ENCODE measurements at places on chromosomes 2 and 18.

GRCh38 chr2:218138047-218138446 lies 12.2 kb downstream of the CXCR2 start:
- no peak for DNase-seq

- DNase-seq, result no peak
Observed at GRCh38 chr2:169386722-169387121, 24.4 kb upstream of the LRP2 start.

DNA sequence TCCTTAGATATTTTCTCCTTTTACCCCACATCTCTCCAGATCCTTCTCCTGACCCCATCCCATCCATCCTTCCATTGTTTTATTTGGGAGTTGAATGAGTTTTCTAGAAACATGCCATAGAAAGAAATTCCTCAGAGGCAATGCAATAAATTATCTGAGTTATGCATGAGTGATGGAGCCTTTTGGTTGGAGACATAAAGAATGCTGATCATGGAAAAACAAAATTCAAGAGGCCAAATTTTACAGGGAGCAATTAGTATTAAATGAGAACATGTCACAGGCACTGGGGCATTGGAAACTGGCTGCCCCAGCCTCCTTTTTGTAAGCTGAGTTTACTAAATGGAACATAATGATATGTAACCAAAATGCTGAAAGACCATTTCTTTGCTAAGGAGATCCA lies 74.2 kb upstream of the LCLAT1 start:
- no peak for DNase-seq

DNA sequence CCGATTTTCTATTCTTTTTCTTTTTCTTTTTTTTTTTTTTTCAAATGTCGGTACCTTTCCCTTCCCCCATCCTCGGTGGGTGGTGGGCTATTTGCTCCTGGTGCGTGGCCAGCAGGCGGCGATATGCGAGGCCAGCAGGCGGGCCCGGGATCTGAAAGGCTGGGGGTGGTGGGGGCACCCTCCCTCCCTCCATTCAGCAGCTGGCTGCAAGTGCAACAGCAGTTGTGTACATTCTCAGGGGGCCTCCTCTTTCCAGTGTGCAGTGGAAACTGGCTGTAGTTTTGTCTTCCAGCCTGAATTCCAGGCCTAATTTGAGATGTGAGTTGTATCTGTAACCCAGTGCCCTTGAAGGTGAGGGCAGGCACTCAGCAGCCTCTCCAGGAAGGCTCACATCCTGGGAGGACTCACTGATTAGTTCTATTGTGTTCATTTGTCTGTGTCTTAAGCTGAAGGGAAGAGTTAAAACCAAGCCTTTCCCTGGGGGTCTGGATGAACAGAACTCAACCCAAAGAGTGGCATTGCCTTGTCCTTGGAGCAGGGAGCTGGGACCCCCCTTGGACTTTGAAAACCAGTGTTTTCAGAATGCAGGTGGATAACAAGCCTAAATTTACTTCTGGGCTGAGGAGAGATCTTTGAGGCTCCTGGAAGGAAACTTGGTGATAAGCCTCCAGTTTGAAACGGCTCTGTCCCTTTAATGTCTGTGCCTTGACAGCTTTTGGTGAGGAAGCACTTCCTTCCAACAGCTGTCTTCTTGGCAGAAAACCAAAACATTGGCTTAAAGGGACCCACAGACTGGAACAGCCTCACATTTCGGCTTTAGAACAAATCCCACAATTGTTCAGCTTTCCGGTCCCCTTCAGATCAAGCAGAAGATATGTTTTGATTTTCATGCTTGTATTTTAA lies 3.3 kb downstream of the MYCN start:
- DNase-seq, result no peak

GRCh38 chr2:193463011-193463410 lies 1268.3 kb upstream of the TMEFF2 start:
- no peak for DNase-seq

DNA sequence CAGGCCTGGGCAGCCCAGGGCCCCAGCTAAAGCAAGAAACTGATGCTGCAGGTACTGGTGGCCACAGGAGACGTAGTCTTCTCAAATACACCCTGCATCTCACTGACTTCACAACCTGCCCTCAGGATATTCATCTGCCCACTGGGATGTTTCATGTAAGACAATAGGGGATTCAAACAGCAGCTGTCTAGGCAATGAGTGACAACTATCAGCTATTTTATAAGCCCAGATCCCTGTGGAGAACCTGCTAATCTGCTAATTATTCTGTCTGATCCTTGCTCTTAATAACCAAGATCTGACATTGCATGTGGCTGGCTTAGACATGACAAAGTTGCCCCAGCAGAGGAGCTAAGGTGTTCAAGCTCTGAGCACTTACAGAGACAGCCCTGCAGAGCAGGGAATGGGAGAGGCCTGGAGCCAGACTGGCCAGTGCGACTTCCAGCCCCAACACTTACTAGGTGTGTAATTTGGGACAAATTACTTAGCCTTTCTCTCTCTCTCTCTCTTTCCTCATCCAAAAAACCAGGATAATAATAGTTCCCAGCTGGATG lies 28.6 kb downstream of the SIGLEC15 start:
- DNase-seq, result no peak

DNA sequence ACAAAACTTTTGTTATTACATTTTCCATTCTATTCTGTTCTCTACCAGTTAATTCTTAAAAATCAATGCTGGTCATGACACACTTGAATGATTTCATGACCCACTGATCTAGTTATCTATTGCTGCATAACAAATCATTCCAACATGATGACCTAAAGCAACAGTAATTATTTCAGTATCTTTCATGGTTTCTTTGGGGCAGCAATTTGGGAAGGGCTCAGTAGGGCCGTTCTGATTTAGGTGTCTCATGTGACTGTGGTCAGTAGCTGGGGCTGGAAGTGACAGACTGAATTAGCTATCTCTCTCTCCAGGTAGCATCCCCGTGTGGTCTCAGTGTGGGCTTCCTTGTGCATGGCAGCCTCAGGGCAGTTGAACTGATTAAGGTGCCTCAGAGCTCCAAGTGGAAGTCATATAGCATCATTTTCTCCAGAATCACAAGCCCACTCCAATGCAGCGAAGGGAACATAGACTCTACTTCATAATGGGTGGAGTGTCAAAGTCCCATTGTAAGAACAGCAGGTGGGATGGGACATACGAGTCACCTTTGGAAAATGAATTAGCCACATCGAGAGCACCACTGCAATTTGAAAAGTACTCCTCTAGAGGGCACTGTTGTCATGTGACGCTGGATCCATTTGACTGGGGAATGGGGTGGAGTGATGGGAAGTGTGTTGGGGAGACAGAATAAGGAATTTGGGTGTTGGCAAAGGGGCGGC lies 39.1 kb upstream of the FAM136A start:
- peak; percentile 47 for DNase-seq

GRCh38 chr18:48265328-48265727 lies 143.9 kb downstream of the ZBTB7C start:
- DNase-seq, result no peak

DNA sequence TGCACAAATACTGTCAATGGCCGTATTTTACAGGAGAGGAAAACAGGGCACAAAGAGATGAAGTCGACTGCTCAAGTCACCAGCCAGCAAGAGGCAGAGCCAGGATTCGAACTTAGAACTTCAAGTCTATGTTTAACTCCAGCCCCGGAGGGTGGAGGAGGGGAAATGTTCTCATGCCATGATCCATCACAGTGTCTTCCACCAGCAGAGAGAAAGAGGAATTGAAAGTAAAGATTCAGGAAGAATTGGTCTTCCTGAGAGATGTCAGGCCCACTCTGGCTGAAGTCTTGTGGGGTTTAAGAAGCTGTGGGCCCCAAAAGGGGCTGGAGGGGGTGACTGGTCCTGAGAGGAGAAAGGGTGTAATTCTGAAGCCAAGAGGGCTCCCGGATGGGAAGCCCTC lies 260.0 kb downstream of the TNS1 start:
- no peak for DNase-seq

DNA sequence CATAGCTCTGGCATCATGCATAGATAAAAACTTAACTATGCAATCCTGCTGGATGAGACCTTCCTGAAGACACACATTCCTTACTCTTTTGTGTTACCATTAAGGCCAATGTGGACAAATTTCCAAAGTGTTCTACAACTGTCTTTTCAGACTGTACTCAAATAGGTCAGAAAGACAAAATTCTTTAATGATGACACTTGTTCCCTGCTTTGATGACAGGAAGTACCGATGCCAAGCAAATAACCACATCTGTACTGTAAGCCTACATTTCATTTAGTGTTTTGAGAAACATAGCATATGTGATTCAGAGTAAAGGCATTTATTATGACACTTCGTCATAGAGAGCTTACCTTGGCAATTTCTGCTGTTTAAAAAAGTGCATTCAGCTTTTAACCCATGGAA lies 55.0 kb downstream of the PMAIP1 start:
- no peak for DNase-seq

DNA sequence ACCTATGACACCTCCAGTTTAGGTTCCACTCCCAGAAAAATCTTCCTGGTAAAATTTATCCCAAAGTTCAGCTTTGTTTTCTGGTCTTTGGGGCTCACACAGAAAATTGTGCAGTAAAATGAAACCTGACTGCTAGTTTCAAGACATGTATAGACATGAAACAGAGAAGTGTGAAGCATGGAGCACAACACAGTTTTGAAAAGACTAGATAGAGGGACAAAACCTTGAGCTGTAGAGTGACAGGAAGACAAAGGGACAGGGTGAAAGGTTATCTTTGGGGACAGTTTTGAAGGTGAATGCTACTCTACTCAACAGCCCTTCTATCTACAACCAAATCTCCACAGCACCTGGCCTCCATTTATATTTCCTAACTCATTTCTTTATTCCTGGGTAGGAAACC lies 352.6 kb downstream of the RBM43 start:
- no peak for DNase-seq

DNA sequence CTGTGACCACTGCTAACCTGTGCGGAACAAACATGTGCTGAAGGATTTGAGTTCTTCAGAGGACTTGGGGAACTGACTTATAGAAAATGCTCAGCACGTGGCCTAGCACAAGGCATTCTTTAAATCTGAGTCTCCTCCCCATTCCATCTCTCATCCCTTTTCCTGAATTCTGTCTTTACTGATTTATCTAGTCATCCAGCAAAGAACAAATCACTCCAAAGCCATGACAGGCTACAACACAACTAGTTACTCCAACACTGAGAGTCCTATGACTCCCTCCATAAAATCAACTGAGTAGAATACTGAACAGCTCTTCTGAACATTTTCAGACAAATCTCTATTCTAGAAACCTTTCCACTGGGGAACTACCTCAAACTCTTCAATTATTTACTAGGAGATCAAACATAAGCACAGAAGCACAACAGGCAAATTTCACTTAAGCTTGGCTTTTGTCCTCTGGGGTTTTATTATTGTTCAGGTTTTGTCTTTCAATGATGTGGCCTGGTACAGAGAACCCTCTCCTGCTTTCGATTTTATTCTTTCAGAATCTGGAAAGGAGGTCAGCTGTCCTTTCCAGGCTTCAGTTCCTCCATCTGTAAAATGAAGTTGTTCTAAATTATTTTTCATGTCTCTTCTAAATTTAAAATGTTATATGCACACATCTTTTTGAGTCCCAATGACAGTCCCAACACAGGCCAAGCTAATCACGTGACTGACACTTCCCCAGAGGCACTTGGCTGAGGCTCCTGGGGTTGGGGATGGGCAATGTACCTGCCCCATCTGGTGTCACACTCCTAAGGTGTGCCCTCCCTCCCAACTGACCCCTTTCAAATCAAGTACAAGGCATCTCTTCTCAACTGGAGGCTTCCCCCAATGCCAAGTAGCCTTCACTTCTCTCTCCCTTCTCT lies 31.8 kb downstream of the RNU4ATAC start:
- DNase-seq, result no peak

- no peak for DNase-seq
Observed at GRCh38 chr2:75982719-75983118, 272.0 kb upstream of the GCFC2 start.

DNA sequence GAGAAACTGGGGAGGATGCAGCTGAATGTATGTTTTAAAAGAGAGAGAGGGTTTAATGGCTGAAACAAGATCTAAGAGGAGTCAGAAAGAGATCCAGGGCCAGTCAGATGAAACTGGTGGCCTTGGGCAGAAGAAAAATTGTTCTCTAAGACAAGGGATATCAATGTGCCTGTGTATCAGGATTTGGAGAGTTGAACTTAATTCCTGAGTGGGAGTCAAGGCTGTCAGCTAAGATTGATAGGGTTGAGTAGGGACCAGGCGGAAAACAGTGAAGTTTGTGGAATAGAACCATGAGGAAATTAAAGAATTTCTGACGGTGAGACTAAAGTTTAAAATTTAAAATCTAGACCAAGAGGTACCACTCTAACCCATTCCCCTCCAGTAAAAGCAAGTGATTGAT lies 199.2 kb downstream of the PARD3B start:
- no peak for DNase-seq

DNA sequence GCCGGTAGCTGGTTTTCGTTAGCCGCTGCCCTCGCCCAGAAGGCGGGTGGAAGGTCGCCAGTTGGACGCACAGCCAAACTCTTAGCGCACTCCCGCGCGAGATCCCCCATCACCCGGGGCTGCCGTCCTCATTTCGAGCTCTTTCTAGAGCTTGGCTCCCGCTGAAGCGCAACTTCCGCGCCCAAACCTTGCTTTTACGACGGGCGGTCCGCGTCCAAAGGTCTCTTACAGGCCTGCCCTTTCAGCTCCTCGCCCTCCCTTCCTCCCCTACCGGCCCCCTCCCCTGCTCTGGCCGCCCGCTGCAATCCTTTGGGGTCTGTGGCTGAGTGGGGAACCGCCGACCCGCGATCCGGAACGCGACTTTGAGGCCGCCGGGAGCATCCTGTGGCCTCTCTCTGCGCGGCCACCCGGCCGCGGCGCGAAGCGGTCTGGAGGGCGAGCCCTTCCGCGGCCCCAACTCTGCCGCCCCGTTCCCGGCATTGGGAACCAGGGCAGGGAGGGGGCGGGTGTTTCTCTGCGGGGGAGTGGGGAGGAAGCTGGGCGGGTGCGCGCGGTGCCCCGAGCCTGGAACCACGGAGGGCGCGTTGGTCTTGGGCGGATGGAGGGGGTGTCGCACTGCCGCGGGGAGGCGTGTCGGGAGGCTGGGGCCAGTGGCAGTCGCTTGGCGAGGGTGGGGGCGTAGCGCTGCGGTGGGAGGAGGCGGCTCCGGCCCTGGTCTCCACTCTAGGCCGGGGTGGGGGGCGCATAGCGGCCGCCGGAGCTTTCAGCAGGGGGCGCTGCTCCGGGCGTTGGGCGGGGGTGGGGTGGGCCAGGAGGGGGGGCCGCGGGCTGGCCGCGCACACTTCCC lies at the start of gene GDF7:
Gene GDF7 (plus strand): TSS at position 841 of the 847 bp plus-strand sequence. CDS start 96 bp downstream, outside the sequence.
- DNase-seq, result no peak

DNA sequence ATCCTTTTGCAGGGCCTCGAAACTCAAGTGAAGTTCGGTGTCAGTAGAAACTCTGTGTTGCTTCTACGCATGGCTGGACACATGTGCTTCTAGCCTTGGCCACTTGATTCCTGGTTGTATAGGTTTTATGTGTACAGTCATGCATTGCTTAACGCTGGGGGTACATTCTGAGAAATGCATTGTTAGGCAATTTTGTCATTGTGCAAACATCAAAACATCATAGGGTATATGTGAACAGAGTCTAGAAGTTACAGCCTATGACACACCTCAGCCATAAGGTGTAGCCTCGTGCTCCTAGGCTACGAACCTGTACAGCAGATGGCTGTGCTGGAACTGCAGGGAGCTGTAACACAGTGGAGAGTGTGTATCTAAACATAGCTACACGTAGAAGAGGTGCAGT lies 39.4 kb downstream of the TMEM18 start:
- no peak for DNase-seq

Measured in CD4-positive, alpha-beta memory T cell (primary cell).